ENCODE measurements at places on chromosomes 5 and 9. TPM values are rescaled to one million over a fixed set of nuclear protein-coding genes. Genes with fewer than 3 reads are reported as not detected.

Gene ANKRD34B
- total RNA-seq = 0.15 TPM

Gene GNA14
- 1.1 TPM for total RNA-seq

- no peaks in the 10 kb centered on the region for H3K36me3 ChIP-seq
- H3K4me1 ChIP-seq = no peaks in the 10 kb centered on the region
- no peak for DNase-seq
- H3K4me3 ChIP-seq = no peak overlapping the region
Observed at GRCh38 chr9:16693616-16694015, 176.9 kb downstream of the BNC2 start.

- DNase-seq = no peak
- H3K27ac ChIP-seq = no peak overlapping the region
- H3K36me3 ChIP-seq = no peaks in the 10 kb centered on the region
Observed at GRCh38 chr5:156694598-156694997, 155.5 kb upstream of the PPP1R2B start.

- DNase-seq = no peak
- H3K27ac ChIP-seq = no peak overlapping the region
- no peak overlapping the region for H3K4me3 ChIP-seq
- H3K36me3 ChIP-seq = no peaks in the 10 kb centered on the region
- no peaks in the 10 kb centered on the region for H3K27me3 ChIP-seq
Observed at GRCh38 chr5:145967296-145967695, 30.9 kb downstream of the SH3RF2 start.

Measured in PC-9 (cell line).